Activated CD8-positive, alpha-beta memory T cell treated with anti-CD3 and anti-CD28 coated beads, Interleukin-2, amount 10 ng/mL, durations not matched to agents 7 days and 5 days (primary cell): ENCODE measurements at places on chromosomes 4 and X.

DNA sequence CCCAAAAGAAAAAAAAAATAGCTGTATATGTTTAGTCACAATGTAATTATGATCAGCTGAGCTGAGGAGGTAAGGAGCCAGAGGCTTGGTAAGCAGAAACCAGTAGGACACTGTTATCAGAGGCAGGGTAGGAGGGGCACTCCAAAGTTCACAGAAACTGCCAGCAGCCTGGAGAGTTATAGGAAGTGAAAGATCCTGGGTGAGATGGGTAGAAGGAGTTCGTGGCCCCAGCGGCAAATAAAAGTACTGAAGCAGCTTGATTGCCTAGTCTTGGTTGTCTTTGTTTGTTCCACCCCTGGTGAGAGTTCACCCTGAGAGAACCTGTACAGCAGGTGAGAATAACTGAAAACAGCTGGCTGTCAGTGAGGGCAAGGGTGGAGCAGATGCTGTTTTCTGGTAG, 340.8 kb downstream of the ADGRL3 start:
- DNase-seq, result no peak

DNA sequence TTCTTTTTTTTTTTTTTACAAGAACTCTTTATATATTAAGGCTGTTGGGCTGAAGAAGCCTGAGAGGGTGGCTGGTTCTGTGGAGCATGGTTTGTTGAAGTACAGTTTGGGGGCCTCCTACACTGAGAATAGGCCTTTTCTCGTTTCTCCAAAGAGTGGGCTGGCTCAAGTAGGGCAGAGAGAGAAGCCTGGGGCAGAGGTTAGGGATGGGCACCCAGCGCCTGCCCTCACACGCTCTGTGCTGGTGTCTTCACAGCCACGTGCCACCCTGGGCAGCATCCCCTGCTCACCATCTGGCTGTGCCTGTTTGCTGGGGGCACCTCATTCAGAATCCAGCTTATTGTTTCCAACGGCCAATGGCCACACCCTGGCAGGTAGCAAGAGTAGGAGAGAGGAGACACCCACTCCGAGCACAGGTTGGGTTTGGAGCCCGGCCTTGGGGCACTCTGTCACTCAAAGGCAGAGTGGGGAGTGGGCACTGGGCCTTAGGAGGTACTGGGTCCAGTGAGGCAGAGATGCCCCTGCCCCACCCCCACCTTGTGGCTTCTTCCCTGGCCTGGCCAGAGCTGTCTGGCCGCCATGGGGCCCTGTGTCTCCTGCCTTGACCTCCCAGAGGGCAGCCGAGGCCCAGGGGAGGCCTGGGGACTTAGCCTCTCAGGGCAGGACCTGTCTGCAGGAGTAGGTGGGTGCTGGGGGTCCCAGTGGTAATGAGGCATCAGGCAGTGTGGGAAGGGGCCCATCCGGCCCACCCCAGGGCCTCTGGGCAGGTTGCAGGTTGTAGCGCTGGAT, 2.9 kb downstream of the MSANTD1 start:
- DNase-seq, result no peak

DNA sequence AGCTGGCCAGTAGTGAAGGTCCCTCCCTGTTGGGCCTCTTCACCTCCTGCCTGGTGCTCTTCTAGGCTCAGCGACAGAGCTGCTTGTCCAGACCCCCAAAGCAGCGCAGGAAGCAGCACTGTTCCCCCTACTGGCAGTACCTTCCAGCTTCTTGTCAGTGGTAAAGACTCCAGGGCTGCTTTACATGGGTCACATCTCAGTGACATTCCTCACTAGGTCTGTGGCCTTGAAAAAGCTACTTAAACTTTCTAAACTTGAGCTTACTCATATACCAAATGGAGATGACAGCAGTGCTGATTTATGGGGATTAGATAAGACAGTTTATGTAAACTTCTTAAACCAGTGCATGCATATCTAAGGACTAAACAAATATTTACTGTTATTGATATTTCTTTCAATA, 117.3 kb downstream of the FAT4 start:
- DNase-seq, result no peak

- no peak for DNase-seq
Observed at GRCh38 chr4:147334478-147334877, 146.4 kb upstream of the EDNRA start.

DNA sequence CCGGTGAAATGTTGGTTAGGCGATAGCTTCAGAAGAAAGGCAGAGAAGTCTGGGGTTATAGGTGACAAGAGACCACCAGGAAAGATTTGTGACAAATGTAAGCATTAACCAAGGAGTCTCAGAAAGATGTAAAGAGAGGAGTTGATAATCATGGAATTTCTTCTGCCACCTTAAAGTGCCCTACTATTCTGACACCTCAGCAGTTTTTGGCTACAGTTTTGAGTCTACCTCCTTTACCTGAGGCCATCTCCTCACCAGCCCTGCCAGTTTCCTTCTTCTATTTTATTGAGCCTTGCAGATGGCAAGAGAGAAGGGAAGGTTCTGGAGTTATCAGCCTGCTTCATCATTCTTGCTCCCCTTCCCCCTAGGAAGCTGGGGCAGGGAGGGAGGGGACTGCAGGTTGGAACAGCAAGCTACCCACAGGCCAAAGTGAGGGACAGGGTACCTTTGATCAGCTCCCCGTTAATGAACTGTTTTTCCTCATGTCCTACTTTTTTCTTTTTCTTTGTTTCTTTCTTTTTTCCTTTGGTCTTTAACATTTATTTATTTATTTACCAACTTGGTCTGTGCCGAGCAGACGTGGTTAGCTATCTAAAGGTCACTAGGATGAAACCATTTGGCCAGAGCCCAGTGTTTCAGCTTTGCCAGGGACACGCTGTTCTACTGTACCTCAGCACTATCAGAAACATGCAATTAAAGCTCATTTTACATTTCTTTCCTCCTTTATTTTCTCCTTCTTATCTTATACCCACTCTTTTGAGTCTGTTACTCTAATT, 438.7 kb upstream of the AR start:
- DNase-seq, result no peak

DNA sequence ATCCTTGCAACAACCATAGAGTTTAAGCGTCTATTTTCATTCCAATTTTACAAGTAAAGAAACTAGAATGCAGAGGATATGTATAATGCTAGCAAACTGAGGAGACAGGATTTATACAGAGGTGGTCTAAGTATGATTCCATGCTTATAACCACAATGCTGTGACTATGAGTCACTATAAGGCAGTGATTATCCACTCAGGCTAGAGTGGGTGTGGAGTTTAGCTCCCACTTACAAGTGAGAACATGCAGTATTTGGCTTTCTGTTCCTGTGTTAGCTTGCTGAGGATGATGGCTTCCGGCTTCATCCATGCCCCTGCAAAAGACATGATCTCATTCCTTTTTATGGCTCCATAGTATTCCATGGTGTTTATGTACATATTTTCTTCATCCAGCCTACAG, 41.6 kb upstream of the EDA2R start:
- no peak for DNase-seq

DNA sequence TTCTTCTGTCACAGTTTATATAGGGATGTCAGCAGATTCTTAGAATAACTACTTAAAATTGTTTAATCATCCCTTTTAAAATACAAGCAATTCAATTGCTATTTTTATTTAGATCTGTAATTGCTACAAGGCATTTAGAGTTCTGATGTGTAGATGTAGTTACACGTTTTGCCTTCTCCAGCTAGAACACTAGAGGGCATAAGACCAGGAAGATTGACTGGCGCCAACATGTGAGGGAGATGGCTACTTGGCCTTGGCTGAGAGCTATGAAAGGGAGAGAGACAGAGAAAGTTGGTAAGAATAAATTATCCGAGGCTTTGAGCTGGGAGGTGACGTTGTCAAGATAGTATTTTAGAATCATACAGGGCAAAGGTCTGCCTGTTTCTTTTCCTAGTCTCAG, 563.7 kb upstream of the PRKX start:
- DNase-seq, result no peak

DNA sequence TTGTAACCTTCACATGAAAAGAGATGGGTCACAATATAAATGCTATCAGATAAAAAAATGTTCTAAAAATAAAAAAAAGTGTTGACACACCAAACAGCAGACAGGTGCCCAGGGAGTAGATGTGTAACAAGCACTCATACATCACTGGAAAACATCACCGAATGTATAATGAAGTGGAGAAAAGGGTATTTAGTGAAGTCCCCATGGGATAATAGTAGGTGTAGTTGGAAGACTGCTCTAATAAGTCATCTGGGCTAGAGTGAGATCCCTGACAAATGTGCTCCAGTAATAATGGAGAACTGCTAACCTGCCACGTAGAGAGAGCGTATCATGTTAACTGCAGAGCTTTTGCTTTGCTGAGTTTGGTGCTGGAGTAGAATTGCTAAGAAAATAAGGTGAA, 152.0 kb downstream of the GRIA2 start:
- DNase-seq, result no peak

DNA sequence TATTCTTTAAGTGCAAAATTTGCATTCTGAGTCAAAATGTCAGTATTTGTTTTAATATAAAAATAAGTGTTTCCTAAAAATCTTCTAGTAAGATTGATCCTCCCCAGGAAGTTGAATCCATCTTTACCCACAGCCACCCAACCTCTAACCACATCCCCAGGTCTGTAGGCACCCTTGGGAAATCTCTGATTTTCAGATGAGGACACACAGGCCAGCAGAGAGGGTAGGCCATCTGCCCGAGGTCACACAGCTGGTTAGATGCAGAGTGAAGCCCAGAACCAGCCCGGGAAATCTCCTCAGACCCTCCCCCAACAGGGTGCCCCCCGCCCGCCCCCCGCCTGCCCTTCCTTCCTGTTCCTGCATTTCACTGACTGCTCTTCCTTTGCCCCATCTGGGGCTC, 277.5 kb downstream of the FBXW7 start:
- no peak for DNase-seq

DNA sequence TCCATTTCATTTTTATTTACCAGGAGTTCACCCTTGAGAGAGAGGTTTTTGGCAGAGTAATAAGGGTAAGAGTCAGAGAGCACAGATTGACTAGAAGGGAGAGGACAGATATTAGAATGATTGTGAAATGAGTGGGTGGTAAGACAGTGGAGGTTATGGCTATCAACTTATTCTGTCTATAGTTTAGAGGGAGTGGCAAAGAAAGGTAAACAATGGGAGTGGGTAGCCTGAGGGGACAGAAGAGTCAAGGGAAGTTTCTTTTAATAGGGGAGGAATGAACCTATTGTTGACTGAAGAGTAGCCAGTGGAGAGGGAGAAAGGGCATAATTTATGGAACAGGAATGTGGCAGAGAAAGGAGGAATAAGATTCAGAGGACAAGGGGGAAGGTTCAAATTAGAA, 186.5 kb upstream of the NRK start:
- no peak for DNase-seq

DNA sequence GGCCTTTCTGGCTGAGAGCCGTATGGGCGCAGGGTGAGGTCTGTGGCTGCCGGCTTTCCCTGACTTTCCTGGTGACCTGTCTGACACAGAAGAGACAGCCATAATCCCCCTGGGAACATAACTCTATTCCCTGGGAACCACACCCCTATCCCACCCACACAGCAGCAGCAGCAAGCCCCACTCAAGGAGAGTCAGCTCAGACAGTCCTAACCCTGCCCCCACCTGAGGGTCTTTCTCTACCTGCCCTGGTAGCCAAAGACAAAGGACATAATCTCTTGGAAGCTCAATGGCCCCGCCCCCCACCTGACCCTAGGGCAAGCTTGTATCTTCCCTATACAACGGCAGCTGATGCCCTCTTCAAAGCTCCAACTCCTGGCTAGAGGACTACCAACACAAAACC, 74.6 kb downstream of the PABPC4L start:
- DNase-seq, result no peak

DNA sequence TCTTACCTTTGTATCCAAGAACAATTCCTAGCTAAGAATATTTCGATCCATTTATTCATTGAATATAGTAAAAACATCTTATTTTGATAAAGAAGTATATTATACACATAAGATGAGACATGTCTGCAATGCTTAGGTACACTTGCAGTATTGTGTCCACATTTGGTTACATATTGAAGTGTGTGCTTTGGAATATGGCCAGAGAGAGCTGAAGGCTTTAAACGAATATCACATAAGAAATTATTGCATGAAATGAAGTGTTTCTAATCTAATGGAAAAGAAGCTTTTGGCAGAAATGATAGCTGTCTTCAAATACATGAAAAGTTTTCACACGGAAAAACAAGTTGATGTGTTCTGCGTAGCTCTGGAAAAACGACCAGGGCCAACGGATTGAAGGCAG, 516.1 kb upstream of the ZFP42 start:
- DNase-seq, result no peak

GRCh38 chr4:159242427-159242826, 139.5 kb downstream of the RAPGEF2 start:
- DNase-seq, result no peak

DNA sequence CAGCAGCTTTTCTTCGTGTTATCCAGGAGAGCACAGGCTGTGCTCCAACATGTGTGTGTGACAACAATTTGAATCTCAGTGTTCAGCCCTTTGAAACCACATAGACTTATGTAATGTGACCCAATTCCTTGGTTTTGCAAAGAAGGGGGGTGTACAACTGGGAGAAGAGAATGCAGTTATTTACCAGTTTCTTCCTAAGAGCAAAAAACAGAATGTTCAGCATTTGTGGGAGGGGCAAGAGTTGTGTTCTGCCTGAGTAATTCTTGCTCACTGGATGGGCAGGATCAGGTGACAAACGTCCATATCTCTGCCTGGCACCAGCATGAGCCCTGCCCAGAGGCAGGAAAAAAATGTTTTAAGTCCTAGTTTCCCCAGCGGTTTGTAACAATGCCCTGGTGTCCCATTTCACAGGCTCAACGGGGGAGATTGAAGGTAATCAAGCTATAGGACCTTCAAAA, 72.0 kb downstream of the PRPS1 start:
- no peak for DNase-seq

DNA sequence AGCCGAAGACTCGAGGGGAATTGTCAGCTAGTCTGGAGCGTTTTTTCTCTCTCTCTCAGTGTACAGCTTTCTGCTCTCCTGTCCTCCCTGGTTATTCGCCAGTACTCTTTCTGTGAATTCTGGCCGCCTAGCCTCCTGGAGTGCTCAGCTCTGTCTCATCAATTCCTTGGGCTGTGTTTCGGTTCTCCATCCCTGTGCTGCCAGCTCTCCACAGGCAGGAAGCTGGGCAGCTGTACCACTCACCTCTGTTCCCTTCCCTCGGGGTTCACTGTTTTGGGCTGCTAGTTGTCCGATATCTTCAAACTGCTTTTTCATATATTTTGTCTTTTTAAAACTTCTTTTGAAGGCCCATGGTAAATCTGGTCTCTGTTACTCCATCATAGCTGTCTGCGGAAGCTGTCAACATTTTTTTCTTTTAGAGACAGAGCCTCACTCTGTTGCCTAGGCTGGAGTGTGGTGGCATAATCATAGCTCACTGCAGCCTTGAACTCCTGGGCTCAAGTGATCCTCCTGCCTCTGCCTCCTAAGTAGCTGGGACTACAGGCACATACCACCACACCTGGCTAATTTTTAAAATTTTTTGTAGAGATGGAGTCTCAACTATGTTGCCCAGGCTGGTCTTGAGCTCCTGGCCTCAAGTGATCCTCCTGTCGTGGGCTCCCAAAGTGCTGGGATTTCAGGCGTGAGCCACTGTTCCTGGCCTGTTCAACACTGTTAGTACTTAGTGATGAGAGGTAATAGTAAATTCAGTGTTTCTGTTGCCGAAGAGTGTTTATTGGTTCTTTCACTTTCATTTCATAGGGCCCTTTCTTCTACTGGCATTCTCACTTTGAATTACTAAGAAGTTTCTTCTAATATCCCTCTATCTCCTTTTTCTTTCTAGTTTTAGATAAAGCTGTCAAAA, 18.6 kb downstream of the ZCCHC4 start:
- no peak for DNase-seq

- DNase-seq, result no peak
Observed at GRCh38 chr4:83318666-83319065, 16.0 kb downstream of the HPSE start.
